ENCODE measurements at places on chromosomes 7 and 10. TPM values are rescaled to one million over a fixed set of nuclear protein-coding genes. Genes with fewer than 3 reads are reported as not detected.

DNA sequence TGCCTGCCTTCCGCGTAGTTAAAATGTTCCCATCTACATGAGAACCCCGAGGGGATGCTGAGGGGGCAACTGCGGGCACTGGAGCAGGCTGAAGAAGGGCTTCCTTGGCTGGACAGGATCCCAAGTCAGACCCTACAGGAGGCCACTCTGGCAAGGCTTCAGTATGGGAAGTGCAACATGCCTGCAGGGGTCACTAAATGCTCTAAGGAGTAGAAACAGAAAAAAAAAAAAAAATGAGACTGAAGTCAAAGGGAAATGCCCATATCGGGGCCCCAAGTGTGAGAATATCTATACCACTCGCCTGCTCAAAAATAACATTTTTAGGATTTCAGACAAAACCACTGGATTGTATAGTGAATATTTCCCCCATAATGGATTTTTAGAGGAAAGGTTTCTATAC is 33.5 kb downstream of the FAM204A start:
- no peak for DNase-seq

- no peak for DNase-seq
These were observed 66.2 kb upstream of the MXI1 start for GRCh38 chr10:110141185-110141584.

FBXL13 gene
- total RNA-seq = 0.83 TPM

EPHA1 gene
- total RNA-seq = 2.4 TPM

All from activated CD4-positive, alpha-beta T cell treated with anti-CD3 and anti-CD28 coated beads for 36 hours (primary cell).